ENCODE measurements at places on chromosomes 3 and 15. TPM values are rescaled to one million over a fixed set of nuclear protein-coding genes. Genes with fewer than 3 reads are reported as not detected.

- no peak for DNase-seq
These were observed 170.7 kb downstream of the DIPK2A start for GRCh38 chr3:144142151-144142840.

- peak; percentile 54 for DNase-seq
These were observed 69.6 kb upstream of the THBS1 start for GRCh38 chr15:39511000-39511915.

GRCh38 chr15:90902840-90903732 is at the start of gene MAN2A2:
Gene MAN2A2 (plus strand): TSS chr15:90903302. CDS start chr15:90904208, 906 bp downstream.
- DNase-seq: peak; percentile 44

PLA2G4B gene
- 5.8 TPM for total RNA-seq

CCR8 gene
- not detected for total RNA-seq

All from uterus (tissue), 4 donors.